ENCODE measurements at places on chromosomes 5 and 9.
A peak's percentile ranks its signal among the peaks of the same experiment; 100 is the strongest.

GRCh38 chr5:172506251-172506650 is 51.9 kb upstream of the SH3PXD2B start:
- no peak for DNase-seq

- no peak for DNase-seq
Observed at GRCh38 chr9:98993570-98993945, 49.9 kb downstream of the COL15A1 start.

DNA sequence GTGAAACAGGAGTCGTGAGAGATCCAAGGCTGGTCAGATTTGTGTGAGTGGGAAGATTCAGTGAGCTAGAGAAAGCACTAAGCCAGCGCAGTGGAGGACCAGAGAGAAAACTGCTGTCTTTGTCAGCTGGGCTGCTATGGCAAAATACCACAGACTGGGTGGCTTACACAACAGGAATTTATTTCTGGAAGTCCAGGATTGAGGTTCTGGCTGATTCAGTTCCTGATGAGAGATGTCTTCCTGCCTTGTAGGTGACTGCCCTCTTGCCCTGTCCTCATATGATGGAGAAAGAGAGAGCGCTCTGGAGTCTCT is 24.2 kb upstream of the ANKRD33B start:
- DNase-seq = no peak

DNA sequence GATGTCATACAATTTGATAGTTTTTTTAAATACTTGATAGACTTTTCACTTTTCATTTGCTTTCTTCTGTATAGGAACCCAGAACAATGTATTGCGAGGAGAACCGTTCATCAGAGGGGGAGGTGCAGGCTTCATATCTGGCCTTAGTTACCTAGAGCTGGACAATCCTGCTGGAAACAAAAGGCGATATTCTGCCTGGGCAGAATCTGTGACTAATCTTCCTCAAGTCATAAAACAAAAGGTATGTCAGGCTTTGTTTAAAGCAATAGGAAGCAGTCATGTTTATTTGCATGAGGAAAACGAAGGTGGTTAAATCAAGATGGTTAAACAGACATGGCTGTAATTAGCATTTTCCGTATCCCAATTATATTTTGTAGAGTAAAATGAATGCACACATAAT is 46.0 kb downstream of the C7 start:
- no peak for DNase-seq

DNA sequence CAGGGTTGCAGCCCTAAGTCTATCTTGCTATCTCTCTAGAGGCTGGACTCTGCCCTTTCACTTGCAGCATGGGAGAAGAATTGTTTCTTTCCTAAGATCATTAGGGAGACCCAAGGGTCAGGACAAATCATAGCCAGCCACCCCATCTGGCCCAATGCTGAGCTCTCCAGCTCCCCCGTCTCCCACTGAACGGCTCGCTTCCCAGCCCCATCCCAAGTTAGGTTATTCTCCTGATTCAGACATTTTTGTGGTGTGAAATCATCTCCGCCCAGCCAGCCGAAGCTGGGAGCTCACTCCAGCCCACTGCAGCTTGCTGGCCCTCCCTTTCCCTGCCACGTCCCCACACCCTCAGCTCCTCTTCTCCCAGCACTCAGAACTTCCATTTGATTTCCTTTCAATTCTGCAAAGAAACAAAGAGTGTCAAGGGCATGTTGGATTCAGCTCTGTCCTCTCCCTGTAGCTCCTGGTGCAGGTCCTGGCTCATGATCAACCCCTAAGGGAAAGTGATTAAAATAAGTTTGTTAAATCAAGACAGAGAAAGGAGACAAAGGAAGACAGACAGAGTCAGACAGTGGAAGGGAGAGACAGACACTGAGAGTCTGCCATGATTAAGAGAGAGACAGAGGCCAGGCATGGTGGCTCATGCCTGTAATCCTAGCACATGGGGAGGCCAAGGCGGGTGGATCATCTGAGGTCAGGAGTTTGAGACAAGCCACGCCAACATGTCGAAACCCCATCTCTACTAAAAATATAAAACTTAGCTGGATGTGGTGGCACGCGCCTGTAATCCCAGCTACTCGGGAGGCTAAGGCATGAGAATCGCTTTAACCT is 12.6 kb upstream of the SPARC start:
- DNase-seq = peak; percentile 81

DNA sequence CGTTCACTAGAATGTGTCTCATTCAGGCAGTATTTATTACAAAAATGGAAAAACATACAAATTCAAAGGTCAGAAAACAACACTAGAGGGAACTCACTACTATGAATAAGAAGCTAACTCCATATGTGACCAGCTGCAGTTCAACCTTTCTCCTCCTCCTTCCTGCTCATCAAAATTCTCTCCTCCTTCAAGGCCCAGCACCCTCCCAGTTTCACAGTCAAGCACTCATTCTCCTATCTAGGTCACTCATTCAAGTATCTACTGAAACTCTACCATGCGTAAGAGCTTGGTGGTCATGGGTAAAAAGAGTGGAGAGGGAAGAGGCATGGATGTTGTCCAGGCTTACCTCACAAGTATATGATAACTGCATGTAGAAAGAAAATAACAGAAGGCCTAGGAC is 27.7 kb downstream of the ECPAS start:
- DNase-seq = no peak

- no peak for DNase-seq
Observed at GRCh38 chr9:2732492-2732891, 15.2 kb downstream of the KCNV2 start.

DNA sequence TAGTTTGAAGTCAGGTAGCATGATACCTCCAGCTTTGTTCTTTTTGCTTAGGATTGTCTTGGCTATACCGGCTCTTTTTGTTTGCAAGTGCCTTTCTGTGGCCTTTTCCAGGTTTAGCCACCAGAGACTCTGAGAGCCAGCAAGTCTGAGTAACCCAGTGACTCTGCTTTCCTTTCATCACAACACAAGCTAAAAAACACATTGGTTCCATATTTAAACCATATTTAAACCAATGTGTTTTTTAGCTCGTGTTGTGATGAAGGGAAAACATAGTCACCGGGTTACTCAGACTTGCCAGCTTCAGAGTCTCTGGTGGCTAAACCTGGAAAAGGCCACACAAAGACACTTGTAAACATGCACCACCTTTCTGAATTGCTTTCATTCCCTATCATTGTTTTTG is 493.3 kb downstream of the NTRK2 start:
- DNase-seq = no peak

DNA sequence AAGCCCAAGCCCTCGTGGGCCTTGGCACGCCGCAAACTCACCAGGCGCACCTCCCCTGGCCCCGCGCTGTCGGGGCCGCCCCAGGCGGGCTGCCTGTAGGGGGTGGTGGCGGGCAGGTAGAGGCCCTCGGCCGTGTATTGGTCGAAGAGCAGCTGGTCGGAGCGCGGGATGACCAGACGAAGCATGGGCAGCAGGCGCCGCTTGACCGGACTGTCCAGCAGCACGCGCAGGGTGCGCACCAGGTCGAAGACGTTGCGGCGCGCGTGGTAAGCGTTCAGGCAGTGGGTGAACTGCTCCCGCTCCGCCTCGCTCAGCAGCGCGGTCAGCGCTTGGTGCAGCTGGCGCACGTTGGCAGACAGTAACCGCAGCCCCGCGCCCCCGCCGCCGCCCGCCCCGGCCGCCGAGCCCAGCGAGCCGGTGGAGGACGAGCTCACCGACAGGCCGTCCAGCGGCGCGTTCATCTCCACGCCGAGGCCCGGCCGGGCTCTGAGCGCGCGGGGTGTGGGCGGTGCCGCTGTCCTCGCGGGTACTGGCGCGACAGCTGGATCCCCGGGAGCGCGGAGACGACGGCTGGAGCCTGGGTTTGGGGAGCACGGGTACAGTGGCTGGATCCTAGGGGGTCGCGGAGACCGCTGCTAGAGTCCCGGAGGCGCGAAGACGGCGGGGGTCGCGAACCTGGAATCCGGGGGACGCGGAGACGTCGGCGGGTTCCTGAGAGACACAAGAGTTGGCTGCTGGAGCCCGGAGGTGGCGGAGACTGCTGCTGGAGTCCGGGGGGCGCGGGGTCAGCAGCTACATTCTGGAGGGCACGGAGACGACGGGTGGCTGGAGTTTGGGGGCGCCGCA is 709 bp downstream of the WHRN start:
- peak; percentile 83 for DNase-seq

- no peak for DNase-seq
Observed at GRCh38 chr5:125786021-125786420, 637.2 kb upstream of the GRAMD2B start.

- DNase-seq = no peak
Observed at GRCh38 chr9:136979769-136980587, 2.7 kb downstream of the PTGDS start.

DNA sequence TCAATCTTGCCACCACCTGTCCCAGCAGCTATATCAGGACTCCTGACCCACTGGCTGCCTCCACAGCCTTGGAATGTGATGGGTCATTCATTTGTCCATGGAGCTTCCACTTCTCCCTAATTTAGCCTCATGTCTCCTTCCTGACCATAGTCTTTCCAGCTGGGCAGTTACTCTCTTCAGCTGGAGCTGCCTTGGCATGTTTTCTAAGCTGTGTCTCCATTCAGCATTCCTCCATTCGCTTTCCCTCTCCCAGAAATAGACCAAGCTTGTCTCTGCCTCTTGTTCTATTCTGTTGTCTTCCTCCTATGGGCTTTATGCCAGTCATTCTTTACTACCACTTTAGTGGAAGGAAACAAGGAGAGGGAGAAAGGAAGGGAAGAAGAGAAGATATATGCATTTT is 5.3 kb upstream of the CTXN3 start:
- DNase-seq = no peak

- DNase-seq = peak; percentile 52
Observed at GRCh38 chr9:128550770-128551656, 1.4 kb upstream of the SPTAN1 start.

All from RKO (cell line).